Thoracic aorta (tissue), 2 donors: ENCODE measurements at places on chromosomes 6 and 20.
A peak's percentile ranks its signal among the peaks of the same experiment; 100 is the strongest.

GRCh38 chr6:41683523-41684310, 45.4 kb downstream of the MDFI start:
- DNase-seq: peak; percentile 34

DNA sequence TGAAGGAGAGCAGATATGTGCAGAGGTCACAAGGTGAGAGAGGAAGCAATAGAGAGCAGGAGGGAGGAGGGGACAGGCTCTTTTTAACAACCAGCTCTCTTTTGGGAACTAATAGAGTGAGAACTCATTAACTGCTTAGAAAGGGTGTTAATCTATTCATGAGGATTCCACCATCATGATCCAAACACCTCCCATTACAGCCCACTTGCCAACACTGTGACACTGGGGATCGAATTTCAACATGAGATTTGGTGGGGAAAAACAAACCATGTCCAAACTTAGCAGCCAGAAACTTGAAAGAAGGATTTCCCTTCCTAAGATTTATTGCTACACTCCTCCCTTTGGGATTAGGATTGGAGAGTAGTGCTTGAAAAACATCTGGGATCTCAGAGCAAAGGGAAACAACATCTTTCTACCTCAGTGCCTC, 135.5 kb upstream of the PLCB4 start:
- DNase-seq: no peak

DNA sequence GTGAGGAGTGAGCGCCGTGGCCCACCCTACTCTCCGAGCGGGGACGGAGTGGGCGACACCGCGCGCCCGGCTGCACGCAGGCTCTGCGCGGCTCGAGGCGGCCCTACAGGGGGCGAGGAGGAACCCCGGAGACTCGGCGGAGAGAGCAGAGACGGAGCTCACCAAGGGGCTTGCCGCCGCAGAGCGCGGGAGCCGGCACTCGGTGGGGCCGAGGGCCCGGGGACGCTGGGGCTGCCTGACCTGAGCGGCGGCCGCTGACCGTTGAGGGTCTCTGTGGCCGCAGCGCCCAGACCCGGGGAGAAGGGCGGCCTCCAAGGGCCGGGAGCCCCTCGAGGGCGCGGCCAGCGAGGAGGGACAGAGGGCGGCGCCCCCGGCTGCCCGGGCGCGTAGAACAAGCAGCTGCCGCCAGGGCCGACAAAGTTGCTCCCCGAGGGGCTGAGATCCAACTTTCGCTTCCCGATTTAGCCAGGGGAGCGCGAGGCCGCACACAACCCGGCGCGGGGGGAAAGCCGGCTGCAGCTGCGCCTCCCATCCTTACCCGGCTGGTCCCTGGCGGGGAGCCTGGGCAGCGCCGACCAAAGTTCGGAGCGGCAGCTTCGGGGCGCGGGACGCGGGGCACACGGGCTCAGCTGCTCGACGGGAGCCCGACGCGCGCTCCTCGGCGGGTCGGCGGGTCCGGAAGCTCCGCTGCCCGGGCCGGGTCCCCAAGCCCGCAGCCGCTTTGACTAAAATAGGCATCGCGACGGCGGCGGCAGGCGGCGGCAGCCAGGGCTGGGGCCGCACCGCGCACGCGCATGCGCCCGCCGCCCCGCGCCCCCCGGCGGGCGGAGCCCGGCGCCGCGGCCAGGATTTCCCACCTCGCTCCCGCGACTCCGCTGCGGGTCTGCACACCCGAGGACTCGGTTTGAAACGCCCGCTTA, 43.1 kb downstream of the POPDC3 start:
- no peak for DNase-seq

- DNase-seq: no peak
Observed at GRCh38 chr6:36851149-36851614, 11.9 kb upstream of the CPNE5 start.

DNA sequence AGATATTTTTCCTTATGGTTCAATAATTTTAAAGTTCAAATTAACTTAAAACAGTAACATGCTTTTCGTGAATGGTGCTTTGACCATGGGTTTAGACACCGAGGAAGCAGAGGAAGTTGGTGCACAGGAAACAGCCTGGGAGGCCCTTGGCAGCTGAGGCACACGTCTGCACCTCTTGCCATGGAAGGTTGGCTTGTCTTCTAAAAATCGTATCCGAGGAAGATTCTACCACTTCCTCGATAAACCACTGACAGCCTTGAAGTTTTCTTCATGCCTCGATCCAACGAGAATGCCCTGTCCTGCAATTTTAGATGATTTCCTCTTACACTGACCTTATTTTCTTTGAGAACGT, 12.2 kb downstream of the DLL1 start:
- DNase-seq: no peak

GRCh38 chr20:63101781-63102720, 95.3 kb upstream of the BHLHE23 start:
- no peak for DNase-seq
